ENCODE measurements at places on chromosomes 6 and 20.

DNA sequence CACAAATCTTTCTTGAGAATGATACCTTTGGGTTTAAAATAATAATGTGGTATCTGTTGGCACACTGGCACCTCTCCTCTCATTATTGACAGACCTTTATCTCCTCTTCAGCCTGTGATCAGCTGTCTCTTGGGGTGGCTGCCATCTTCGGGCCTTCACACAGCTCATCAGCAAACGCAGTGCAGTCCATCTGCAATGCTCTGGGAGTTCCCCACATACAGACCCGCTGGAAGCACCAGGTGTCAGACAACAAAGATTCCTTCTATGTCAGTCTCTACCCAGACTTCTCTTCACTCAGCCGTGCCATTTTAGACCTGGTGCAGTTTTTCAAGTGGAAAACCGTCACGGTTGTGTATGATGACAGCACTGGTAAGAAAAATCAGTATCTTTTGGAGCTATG lies 232.8 kb downstream of the GRIK2 start:
- no peak for DNase-seq

GRCh38 chr20:46089167-46089416 lies 670 bp downstream of the NCOA5 start:
- DNase-seq: peak; percentile 26

DNA sequence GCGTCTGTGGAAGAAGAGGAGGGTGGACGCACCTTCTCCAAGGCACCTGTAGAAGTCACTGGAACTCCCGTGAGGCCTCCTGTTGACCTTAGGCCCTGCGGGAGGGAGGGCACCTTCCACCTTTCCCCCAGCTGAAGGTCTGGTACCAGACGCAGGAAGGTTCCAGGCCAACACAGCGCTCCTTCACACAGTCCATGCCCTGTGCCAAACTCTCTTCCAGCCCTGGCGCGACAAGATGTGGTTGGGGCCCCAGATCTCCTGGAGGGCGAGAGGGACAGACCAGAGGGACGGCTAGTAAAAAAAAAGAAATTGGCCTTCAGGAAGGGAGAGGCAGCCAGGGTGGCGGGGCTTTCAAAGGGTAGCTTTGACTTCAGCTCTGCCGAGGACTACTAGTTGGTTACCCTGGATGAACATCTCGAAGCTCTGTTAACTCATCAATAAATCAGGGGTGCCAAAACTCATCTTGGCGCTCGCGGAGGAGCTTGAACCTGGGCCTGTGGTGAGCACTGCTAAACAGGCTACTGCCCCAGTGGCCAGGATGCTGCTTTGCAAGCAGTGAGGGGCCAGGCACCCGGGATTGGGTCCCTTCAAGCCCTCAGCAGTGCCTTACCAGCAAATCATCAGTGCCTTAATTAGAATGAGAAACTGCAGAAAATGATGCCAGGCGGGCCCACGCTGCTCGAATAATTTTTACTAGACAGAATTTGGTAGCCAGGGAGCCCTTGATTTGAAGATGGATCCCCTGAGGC lies 14.9 kb downstream of the AARS2 start:
- DNase-seq: no peak

DNA sequence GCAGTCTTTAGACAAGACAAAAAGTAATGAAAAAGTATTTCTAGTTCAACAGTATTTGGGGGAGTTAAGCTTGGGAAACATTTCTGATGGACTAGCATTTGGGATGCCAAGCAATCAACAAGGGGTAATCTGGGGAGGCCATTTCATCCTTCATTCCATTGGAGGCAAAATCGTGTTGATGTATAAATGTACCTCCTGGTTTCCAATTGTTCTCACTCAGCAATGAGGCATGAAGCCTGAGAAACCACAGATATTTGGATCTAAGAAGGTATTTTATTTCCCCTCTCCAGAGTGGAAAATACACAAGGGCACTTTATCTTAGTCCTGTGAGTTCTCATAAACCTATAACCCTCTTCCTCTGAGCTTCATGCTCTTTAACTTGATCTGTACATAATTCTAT lies 68.2 kb downstream of the TBX18 start:
- peak; percentile 72 for DNase-seq

GRCh38 chr6:127192911-127193541 lies 73.6 kb upstream of the RNF146 start:
- DNase-seq: peak; percentile 89

GRCh38 chr6:42505385-42505718 lies 53.6 kb upstream of the TRERF1 start:
- peak; percentile 58 for DNase-seq

- DNase-seq: no peak
Measured at GRCh38 chr6:5438922-5439584, 177.7 kb downstream of the FARS2 start.

- no peak for DNase-seq
Measured at GRCh38 chr20:37396416-37397075, 50.6 kb downstream of the SRC start.

DNA sequence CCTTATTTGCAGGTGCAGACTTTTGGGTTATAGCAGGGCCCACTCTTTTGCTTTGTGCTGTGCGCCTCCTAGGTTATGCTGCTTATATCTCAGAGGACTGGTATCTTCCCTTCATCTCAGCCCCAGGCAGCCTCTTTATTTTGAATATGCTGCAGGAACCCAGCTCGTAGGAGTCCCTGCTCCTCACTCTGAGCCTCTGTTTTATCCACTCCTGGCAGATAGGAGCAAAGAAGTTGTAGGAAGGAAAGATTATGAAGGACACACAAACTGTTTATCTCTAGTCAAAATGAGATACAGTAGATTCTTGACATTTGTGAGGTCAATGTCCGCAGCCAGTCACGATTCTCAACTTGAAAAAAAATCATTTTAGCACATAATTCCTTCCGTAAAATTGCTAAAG lies 15.6 kb downstream of the L3MBTL3 start:
- DNase-seq: no peak

- no peak for DNase-seq
Measured at GRCh38 chr6:33168639-33169038, 23.6 kb downstream of the COL11A2 start.

DNA sequence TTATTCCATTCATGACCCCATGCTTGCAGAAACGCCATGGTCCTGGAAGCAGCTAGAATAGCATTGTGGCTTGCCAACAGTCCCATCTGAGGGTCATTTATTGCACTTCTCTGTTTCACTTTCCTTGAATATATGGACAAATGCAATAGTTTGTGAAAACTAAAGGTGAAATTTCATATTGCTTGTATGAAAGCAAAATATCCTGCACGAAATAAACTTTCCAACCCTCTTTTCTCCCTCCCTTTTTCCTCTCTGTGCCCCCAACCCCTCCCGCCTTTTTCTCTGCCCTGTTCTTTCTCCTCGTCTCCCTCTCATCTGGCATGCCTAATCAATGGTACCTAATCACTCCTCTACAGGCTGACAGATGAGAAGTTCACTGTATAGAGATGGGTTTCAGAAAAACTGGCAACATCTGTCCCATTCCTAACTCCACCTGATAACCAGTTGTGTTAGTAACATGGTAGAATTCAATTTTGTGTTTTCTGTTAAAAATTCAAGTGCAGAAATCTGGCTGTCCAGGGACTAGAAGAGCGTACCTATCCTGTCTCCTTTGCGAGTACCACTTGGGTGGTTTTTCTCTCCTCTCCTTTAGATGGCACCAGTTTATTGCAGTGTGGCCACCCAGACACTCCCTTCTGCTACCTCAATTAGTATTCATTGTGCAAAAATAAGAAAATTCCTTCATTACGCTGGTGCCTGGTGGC lies 198.6 kb downstream of the FOXA2 start:
- no peak for DNase-seq

- no peak for DNase-seq
Measured at GRCh38 chr20:32828029-32828680, 8.4 kb downstream of the MAPRE1 start.

DNA sequence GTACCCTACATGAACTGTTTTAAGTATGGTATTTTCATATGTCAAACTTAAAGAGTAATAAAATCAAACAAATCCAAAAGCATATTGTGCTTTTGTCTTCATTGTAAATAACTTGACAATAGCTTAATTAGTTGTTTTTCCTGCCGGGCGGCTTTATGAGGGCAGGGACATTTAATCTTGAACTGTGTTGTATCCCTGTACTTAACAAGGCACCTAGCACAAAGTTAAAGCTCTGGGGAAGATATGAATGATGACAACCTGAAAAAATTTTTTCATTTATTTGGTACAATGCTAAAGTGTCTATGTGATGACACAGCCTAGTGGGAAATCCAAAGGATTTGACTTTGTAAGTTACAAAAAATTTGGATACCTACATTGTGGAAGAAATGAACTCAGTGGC lies 502 bp upstream of the HACE1 start:
- no peak for DNase-seq

DNA sequence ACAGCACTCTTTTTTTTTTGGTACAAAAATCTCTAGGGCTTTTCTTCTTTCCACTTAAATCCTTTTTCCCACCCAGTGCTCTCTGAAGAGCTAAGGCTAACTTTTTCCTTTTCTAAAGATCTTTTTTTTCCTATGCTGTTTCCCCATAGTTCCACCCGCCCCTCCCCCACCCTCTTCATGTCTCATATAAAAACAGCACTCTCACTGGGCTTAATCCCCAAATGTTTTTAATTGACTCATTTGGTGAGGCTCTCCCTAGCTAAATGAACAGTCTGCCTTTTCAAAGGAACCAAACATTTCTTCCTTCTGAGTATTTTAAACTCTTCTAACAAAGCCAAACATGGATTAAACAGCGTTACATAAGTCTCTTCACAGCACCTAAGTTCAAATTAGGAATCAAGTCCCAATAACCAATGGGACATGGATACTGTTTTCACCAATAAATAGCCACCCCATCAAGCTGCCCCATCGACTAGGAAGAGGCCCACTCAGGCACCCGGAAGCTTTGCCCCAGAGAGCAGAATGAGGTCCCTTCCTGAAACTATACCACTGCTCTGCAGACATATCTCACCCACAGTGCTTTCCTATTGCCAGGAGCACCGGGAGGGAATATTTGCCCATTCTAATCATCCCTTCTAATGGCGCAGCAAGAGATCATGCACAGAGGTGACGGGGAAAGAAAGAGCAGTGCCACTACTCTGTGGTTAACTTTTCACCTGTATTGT lies 63.7 kb downstream of the ATXN1 start:
- DNase-seq: peak; percentile 39

- DNase-seq: no peak
Measured at GRCh38 chr6:138521790-138522189, 22.5 kb upstream of the NHSL1 start.

DNA sequence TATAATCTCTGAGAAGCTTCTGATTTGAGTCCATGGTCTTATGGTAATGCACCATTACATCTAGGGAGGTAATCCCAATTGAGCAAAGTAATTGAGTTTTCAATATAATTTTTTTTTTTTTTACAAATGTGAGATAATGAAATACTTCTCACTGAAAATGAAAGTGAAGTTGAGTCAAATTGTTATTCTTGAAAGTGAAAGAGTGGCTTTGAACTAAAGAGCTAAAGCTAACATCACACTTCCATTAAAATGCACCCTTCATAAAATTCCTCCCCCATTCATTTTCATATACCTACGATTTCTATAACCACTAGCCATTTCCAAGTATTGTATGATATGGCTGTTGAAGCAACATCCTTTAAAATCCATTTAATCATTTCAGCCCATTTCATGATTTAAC lies 149.1 kb upstream of the IMPG1 start:
- no peak for DNase-seq

GRCh38 chr6:137002505-137002904 lies 42.3 kb downstream of the IL20RA start:
- no peak for DNase-seq

DNA sequence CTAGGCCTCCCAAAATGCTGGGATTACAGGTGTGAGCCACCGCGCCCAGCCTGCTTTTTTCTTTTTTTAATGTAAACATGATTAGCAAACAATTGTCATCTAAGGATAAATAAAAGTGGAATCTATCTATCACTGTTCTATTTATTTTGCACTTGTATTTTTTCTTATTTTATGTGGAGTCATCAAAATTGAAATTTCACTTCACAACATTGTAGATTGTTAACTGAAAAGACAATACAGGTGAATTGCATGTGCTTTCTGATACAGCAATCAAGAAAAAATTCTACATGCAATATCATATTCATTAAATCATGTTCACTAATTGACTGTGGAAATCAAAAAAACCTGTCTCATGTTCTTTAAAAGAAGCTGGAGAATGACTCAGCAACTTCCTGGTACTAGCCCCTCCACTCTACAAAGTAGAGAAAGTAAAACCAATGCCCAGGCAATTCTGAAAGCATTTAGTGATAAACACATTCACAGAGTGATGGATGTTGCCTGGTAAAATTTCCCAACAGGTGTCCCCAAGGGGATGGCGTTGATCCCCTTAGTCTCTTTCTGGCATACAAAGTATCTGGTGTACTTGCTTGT lies 10.7 kb upstream of the RFX6 start:
- DNase-seq: no peak

GRCh38 chr6:90286884-90287488 lies 9.7 kb downstream of the BACH2 start:
- no peak for DNase-seq

DNA sequence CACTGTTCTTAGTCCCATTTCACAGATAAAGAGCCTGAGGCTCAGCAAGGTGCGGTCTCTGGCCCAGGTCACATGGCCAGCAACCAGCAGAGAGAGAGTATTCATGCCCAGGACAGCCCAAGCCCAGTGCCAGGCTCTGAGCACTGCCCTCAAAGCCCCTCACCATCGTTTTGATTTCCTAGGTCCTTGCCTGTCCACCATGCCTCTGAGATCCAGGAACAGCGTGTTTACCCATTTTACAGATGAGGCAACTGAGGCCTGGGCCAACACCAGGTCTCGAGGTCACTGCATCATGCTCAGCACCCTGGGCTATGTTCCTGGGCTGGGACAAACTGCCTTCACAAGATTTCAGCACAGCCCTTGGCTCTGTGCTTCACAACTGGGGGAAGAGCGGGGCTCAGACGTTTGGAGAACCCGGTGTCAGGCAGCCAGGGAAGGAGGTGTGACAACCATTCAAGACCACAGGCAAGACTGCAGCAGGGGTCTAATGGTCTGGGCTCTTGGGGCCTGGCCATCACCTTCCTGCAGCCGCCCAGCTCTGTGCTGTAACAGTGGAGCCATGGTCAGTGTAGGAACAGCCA lies 1.3 kb upstream of the BPIFA2 start:
- DNase-seq: no peak

DNA sequence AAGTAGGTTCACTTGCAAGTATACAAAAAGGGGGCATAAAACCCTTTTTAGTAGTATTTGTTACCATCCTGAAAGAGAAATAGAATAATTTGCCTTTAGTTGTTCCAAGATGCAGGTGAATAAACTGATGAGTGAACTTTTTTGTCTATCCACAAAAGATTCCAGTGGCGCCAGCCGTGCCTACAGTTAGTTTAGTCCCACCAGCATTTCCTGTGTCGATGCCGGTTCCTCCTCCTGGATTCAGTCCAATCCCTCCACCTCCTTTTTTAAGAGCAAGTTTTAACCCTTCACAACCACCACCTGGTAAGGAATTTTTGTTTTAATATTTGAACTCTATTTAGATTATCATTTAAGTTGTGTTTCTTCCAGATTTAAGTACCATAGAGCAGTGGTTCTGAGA lies 90.9 kb downstream of the SCAF8 start:
- no peak for DNase-seq

GRCh38 chr6:116982401-116982800 lies 105.4 kb downstream of the RFX6 start:
- DNase-seq: no peak
